NCI-H2029 (cell line): ENCODE measurements at places on chromosomes 2 and 18.

GRCh38 chr2:172745636-172746035, 10.0 kb downstream of the RAPGEF4 start:
- no peak for DNase-seq

- no peak for DNase-seq
These were observed 8.1 kb upstream of the ARHGAP15 start for GRCh38 chr2:143121079-143121478.

DNA sequence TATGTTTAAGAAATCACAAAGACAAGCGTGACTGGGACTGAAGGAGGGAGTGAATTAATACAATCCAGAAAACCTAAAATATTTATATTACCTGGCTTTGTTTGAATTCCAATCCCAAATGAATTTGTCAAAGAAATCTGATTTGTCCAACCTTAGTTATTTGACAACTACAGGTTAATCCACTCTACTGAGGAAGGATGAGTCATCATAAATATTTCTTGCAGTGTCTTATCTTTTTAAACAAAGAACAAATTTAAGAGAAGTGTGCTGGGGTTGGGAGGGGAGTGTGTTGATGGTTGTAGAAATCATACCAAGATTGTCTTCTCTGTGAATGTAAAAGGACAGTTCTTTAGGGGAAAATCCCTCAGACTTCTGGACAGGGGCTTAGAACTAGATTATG, 1106.3 kb upstream of the SLC39A10 start:
- no peak for DNase-seq

GRCh38 chr18:13464432-13465123, 246.0 kb downstream of the LDLRAD4 start:
- DNase-seq: peak; percentile 57

DNA sequence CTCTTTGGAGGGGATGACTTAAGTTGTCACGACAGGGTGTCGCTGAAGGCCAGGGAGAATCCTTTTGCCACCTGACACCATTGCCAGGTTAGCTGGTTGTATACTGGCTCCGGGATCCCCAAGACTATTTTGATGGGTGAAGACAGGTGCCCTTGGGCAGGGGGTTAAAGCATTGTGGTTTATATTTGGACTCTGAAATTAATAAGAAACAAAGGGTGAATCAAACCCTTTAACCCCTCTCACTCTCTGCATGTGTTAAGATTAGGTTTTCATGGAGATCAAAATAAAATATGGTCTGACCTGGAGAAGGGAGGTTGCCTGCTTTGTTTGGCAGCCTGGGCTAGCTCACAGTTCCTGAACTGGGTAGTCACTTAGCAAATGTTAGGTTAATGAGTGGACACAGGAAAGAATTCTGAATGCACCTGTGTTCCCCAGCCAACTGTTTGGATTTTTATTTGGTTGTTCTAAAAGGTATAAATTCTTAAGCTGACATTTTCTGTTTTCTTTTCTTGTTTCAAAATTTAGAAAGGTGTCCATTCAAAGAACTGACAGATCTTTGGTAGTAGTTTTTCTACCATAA, 301.7 kb downstream of the KCNS3 start:
- DNase-seq: no peak

- DNase-seq: no peak
These were observed 234.1 kb downstream of the GLI2 start for GRCh38 chr2:120969613-120970355.

GRCh38 chr2:80258341-80258740, 46.2 kb downstream of the LRRTM1 start:
- no peak for DNase-seq

GRCh38 chr2:63059793-63060471, 9.3 kb downstream of the OTX1 start:
- no peak for DNase-seq

DNA sequence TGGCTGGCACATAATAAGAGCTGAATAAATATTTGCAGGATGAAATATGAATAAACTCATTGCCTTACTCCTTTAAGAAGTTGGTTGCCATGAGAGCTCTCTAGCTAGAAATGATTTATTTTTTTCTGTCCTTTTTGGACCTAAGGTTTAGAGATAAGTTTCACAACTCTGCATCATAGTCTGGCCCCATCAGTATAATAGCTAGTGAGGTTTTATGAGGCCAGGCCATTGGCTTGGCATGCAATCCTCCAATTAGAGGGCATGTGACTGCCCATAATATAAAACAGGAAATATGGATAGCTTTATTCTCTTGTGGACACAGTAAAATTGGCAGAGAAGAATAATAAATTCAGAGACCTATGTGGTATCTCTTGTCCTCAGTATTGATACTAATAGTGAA, 26.2 kb upstream of the INSIG2 start:
- no peak for DNase-seq

- DNase-seq: peak; percentile 13
These were observed 82.2 kb upstream of the SLC1A4 start for GRCh38 chr2:64906853-64907536.

GRCh38 chr18:77103991-77104531, 28.5 kb downstream of the MBP start:
- DNase-seq: no peak

GRCh38 chr18:62399781-62400308, 74.7 kb downstream of the TNFRSF11A start:
- DNase-seq: peak; percentile 54

GRCh38 chr2:74079522-74080341, 68.0 kb downstream of the BOLA3 start:
- DNase-seq: no peak

DNA sequence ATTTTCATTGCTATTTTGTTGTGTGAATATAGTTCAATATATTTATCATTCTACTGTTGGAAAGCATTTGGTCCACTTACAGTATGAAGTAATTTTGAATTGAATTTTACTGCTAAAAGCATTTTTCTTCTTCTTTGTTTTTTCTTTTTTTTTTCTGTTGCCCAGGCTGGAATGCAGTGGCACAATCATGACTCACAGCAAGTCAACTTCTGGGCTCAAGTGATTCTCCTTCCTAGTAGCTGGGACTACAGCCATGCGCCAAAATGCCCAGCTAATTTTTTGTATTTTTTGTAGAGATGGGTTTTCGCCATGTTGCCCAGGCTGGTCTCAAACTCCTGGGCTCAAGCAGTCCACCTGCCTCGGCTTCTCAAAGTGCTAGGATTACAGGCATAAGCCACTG, 2.4 kb upstream of the ETAA1 start:
- no peak for DNase-seq

DNA sequence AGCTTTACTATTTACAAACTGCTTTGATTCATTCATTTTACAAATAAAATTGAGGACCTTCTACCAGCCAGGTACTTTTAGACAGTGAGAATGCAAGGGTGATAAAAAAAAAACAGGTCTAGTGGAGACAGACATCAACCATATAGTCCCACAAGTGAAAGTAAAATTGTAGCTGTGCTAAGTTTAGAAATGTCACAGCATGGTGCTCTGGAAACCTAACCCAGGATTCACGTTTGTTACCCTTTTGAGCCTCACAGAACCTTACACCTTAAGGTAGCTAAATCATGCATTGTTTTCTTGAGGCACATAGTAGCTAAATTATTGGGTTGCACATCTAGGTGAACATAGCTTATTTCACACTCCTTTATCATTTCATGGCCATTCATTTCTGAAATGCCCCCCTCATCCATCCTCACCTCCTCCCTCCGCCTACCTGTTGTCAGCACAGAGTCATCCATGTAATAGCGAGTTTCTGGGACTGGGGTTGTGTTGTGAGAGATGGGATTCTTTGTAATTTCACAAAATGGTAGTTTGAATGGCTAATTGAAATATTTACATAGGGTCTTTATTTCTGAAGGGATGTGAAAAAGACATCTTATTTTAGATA, 7.1 kb downstream of the MTA3 start:
- no peak for DNase-seq

- no peak for DNase-seq
These were observed 135.9 kb downstream of the AFF3 start for GRCh38 chr2:100006516-100006915.

GRCh38 chr18:60686142-60686541, 313.6 kb upstream of the MC4R start:
- no peak for DNase-seq

GRCh38 chr18:60180671-60181070, 191.9 kb downstream of the MC4R start:
- no peak for DNase-seq

DNA sequence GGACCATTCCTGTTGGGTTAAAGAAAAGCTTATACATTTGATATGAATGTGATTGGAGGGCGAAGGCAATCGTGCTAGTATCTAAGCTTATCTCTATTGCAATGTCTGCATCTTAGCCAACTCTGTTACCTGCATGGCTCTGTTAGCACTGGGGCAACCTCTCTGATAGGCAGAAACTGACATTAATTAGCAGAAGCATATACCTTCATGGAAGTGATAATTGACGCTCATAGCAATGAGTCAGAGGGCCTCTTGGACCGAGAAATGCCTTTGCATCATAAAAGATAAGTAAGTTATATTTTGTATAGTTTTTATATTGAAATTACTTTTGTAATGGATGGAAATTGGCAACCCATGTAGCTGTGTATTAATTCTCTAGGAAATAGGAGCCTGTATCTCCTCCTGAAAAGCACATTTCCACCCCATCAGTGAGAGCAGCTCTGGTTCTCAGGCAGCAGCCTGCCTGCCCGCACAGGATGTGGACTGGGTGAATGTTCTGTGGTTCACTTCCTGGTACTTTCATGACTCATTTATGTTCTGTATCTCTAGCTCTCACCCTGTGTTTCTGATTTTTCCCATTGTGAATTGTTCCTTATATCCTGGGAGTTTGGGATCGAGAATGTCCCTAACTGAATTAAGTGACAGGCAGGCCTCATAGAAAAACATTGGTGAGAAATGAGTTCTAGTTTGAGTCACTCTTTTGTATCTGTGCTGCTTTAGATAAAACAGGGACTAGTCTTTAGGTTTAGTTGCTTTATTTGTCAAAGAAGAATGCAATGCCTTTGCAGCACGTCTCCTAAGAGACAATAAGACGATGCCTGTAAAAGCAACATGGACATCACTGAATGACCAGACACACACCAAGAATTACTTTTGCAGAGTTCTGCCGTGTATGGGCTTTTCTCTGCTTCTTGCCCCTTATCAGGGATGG, 344.9 kb downstream of the DCDC2C start:
- DNase-seq: no peak

GRCh38 chr2:17313261-17313660, 205.0 kb downstream of the RAD51AP2 start:
- DNase-seq: no peak

DNA sequence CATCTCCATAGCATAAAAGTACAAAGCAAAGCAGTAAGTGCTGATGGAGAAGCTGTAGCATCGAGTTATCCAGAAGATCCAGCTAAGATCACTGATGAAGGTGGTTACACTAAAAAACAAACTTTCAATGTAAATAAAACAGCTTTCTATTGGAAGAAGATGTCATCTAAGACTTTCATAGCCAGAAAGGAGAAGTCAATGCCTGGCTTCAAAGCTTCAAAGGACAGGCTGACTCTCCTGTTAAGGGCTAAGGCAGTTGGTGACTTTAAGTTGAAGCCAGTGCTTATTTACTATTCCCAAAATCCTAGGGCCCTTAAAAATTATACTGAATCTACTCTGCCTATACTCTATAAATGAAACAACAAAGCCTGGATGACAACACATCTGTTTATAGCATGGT, 44.0 kb downstream of the METTL8 start:
- no peak for DNase-seq

DNA sequence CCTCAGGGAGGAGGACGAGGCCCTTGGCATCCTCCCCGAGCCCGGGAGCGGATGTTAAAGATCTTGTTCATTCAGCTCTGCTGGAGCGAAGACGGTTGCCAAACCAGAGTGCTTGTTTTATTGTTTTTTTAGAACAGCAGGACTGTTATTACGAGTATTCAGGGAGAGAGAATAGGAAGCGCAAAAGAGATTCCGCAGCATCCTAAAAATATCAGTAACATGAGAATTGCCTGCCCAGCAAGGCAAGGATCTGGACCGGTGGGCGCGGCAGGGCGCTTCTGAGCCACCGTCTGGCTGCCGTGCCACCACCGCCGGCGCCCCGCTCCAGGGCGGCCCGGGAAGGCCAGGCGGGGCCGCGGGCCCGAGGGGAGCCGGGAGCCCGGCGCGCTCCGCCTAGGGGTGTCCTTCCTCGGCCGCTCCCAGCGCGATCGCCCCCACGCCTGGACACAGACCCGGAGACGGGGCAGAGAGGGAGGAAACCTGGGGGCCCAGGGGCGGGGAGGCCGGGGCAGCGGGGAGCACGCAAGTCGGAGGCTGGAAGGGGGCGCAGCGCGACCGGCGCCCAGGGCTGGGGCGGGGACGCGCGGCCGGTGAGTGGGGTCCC, 843 bp downstream of the CYS1 start:
- DNase-seq: no peak

DNA sequence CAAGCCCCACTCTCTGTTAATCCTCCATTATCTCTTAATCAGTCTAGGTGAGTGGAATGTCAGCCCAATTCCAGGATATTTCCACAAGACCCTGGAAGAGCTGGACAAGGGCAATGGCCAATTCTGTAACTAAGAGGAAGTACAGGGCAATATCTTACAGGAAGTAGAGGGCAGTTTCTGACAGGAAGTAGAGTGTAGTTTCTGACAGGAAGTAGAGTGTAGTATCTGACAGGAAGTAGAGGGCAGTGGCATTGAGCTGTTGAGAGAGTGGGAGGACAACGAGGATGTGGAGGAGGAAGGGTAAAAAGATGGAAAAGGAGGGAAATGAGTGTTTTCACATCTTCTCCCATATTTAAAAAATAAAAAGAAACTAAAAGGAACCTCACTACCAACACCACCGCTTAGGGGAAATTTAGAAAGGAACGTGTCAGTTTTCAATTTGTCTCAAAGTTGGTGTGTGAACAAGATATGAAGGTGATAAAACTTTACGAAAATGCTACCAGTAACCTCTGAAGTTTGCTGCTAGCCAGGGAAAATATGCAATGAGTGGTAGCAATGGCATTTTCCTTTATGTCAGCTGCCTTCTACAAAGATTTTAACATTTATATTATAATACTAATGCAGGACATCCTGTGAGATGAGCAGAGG, 430.9 kb upstream of the HNRNPA3 start:
- no peak for DNase-seq

GRCh38 chr2:45746888-45747287, 95.4 kb downstream of the PRKCE start:
- DNase-seq: no peak

DNA sequence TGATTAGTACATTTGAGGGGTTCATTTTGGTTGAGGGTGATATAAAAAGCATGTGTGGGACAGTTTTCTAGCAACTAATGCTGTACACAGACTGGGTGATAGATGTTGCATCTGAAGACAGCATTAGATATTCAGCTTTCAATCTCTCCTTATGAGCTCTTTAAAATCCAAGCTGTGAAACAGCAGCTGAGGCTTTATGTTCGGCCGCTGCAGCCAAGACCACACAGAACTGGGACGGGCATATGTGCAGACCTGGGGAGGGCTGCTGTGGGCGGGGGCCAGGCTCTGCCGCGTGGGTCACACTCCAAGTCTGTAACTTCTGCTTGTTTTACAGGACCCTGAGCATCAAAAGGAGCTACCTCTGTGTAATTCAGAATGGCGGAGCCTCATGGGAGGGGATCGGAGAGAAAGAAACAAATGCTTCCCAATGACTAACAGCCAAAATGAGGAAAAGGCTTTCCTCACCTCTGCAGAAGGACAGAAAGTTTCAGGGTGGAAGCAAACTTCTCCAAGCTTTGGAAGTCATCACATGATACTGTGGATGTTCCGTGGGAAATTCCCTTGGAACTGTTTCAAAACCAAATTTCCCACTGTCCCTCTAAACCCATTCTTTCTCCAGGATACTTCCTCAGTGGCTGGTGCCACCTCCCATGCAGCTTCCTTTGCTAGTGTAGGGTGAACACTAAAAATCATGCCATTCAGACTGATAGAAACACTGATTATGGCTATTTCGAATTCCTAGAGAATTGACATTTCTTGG, 711.9 kb upstream of the ID2 start:
- no peak for DNase-seq
